ENCODE measurements at places on chromosomes 2 and 18. TPM values are rescaled to one million over a fixed set of nuclear protein-coding genes. Genes with fewer than 3 reads are reported as not detected.

GRCh38 chr18:34873986-34874580 is 164.0 kb downstream of the DTNA start:
- H3K4me1 ChIP-seq = no peaks in the 10 kb centered on the region
- no peaks in the 10 kb centered on the region for H3K27me3 ChIP-seq
- H3K4me3 ChIP-seq = no peak overlapping the region
- H3K36me3 ChIP-seq = no peaks in the 10 kb centered on the region
- no peak for DNase-seq

- H3K27ac ChIP-seq = no peak overlapping the region
- H3K36me3 ChIP-seq = no peaks in the 10 kb centered on the region
- no peak for DNase-seq
- H3K27me3 ChIP-seq = no peaks in the 10 kb centered on the region
- H3K4me3 ChIP-seq = no peak overlapping the region
These were observed 130.8 kb upstream of the NT5C1B start for GRCh38 chr2:18719978-18720775.

- no peak overlapping the region for H3K4me3 ChIP-seq
- no peak overlapping the region for H3K27ac ChIP-seq
- no peak for DNase-seq
These were observed 175.1 kb downstream of the FAM210A start for GRCh38 chr18:13551305-13551603.

Gene TLX2
- total RNA-seq = 0.37 TPM

Gene FEV
- total RNA-seq = not detected
